ENCODE measurements at places on chromosomes 2 and 18. TPM values are rescaled to one million over a fixed set of nuclear protein-coding genes. Genes with fewer than 3 reads are reported as not detected.

TMEM37 gene
- 16.4 TPM for polyA plus RNA-seq

HOXD8 gene
- polyA plus RNA-seq: 1.8 TPM

GPR17 gene
- 0.25 TPM for polyA plus RNA-seq

TWIST2 gene
- 5.6 TPM for polyA plus RNA-seq

PLGLB2 gene
- polyA plus RNA-seq: not detected

HOXD13 gene
- not detected for polyA plus RNA-seq

CCDC178 gene
- polyA plus RNA-seq: 2.4 TPM

LRRFIP1 gene
- 40.6 TPM for polyA plus RNA-seq

CFAP65 gene
- not detected for polyA plus RNA-seq

SLC5A7 gene
- not detected for polyA plus RNA-seq

FAM110C gene
- polyA plus RNA-seq: 6.9 TPM

NDUFS1 gene
- polyA plus RNA-seq: 17.7 TPM

EPB41L5 gene
- 5.3 TPM for polyA plus RNA-seq

STON1 gene
- 5.7 TPM for polyA plus RNA-seq

IFIH1 gene
- polyA plus RNA-seq: 10.7 TPM

ACADL gene
- 4.9 TPM for polyA plus RNA-seq

UGT1A6 gene
- 12.8 TPM for polyA plus RNA-seq

STPG4 gene
- not detected for polyA plus RNA-seq

METTL4 gene
- polyA plus RNA-seq: 5.5 TPM

DPYSL5 gene
- not detected for polyA plus RNA-seq

SNED1 gene
- polyA plus RNA-seq: 2.7 TPM

MYL1 gene
- polyA plus RNA-seq: 0.45 TPM

SIX3 gene
- not detected for polyA plus RNA-seq

MAL gene
- 14.8 TPM for polyA plus RNA-seq

FAM117B gene
- polyA plus RNA-seq: 1.9 TPM

TFCP2L1 gene
- polyA plus RNA-seq: 7.6 TPM

APOB gene
- polyA plus RNA-seq: not detected

DOCK10 gene
- 1.7 TPM for polyA plus RNA-seq

EGR4 gene
- polyA plus RNA-seq: 0.31 TPM

CXCR2 gene
- 1.2 TPM for polyA plus RNA-seq

SERPINB2 gene
- polyA plus RNA-seq: 4.1 TPM

EVX2 gene
- not detected for polyA plus RNA-seq

CEP192 gene
- 12.8 TPM for polyA plus RNA-seq

Measured in stomach (tissue), 19 donors.